ENCODE measurements at places on chromosomes 1 and 21.

- no peak for DNase-seq
These were observed 384.3 kb downstream of the NTNG1 start for GRCh38 chr1:107525145-107525544.

DNA sequence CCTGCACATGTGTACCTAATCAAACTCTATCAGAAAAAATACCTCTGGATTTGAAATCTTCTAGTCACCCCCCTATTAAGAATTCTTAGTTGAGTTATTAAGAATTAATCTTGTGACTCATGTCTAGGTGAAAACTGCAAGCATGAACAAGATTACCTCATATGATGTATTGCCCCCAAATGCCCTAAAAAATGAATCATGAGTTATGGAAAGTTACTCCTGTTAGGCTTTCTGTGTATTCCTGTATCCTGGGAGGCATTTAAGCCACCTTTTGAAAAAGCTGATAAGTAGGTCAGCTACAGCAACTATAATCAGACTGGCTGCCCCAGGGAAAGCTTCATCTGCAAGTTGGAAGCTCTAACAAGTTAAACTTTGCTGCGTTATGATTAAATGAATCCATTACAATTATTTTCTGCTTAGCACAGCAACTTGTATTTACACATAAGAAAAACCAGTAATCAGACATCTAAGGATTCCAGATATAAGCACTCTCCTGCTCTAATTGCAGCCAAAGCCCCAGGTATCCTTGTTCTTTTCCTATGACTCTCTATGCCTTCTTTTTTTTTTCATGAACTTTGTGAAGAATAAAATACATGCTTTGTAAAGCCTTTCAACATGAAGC, 147.7 kb downstream of the NTPCR start:
- DNase-seq = peak; percentile 26

DNA sequence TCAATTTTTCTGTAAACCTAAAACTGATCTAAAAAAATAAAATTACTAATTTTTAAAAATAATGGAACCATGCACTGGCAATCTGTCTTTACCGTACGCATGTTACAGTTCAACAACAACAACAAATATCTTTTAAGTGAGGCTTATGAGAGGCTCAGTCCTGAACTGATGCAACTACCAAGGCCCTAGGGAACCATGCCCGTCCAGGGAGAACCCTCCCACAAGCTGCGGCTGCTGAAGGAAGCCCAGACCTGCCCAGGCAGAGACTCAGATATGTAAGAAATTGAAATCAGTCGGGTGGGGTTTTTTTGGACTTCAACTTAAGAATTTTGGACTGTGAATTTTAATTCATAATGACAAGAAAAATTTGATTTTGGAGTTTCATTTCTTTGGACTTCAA, 91.1 kb downstream of the NPHP4 start:
- DNase-seq = no peak

GRCh38 chr1:87167848-87168525, 160.7 kb upstream of the LMO4 start:
- no peak for DNase-seq

GRCh38 chr21:21233051-21233450, 234.8 kb downstream of the NCAM2 start:
- no peak for DNase-seq

DNA sequence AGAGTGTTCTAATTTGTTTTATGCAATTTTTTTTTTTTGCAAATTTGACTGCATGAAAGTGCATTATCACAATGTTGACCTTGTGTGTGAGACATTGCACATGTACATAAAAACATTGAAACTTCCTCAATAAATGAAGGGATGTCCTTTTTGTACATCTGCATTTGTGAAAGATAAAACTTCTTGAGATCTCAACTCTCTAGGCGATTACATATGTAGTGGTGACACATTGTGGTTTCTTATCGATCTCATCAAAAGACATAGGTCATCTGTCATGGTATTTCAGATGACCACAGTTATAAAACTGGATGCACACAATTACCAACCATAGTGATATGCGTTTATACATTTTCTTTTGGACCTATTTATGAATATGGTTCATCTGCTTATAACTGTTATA, 35.6 kb upstream of the C21orf91 start:
- no peak for DNase-seq

- DNase-seq = no peak
These were observed 32.3 kb downstream of the CCDC185 start for GRCh38 chr1:223425550-223425949.

- DNase-seq = no peak
These were observed 7.2 kb downstream of the CBR1 start for GRCh38 chr21:36076878-36077655.

GRCh38 chr1:110515891-110516290, 3.1 kb downstream of the KCNA10 start:
- no peak for DNase-seq

- no peak for DNase-seq
These were observed 12.3 kb upstream of the HAX1 start for GRCh38 chr1:154260127-154260526.

DNA sequence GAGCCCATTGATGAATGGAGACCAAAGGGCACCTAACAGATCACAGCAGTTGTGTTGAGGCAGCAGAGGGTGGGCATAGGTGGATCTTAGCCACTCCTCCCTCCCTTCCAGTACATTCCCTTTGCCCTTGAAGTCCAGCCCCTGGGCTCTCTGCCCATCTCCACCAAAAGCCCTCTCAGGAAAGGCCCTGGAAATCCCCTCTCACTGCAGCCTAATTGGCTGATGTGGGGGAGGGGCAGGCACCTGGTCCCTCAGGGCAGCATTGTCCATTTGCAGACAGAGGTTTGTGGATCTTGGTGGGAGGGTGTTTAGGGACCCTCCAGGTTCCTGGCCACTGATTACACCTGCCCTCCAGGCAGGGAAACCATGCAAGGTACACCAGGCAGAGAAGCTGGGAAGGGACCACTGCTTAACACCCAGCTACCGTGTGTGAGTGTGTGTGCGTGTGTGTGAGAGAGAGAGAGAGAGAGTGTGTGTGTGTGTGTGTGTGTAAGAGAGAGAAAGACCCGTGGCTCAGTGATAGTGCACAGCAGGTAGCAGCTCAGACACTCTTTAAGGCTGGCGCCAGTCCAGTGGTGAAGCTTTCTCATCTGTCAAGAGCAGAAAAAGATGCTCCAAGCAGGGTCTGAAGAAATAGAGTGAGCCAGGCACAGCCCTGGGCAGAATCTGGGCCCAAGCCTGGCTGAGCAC, 71.1 kb downstream of the MATN1 start:
- no peak for DNase-seq

GRCh38 chr1:222275001-222275728, 272.7 kb downstream of the HHIPL2 start:
- DNase-seq = no peak

- DNase-seq = no peak
These were observed 3.2 kb upstream of the MFAP2 start for GRCh38 chr1:16983649-16984048.

DNA sequence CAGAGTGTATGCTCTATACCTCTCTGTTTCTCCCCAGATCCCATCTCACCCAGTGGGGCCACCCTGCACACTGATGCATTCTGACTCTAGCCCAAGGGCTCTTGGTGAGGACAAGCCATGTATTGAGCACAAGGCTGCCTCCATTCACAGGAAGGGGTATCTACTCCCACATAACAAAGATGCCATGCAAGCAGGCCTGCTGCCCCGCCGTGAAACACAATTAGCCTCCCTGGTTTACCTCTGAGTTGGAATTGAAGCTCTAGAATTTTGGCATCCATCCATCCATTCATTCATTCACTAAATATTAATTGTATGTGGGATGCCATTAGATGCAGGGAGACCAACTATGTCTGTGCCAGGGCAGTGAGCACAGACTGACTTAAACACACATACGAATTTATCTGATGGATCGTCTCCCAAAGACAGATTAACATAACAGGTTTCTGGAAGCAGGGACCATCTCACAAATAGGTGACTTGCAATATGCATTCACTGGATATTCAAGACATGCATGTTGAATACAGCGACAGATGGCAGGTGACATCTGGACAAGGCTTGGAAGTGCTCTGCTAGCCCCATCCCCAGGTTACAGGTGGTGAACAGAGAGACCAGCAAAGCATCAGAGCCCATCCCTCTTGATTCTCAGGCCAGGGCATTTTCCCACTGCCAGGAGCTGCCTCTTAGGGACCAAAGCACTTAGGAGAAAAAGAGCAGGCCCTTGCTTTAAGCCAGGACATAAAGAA, 34.3 kb downstream of the TRABD2B start:
- DNase-seq = no peak

GRCh38 chr1:193890935-193891334, 704.5 kb upstream of the B3GALT2 start:
- no peak for DNase-seq

GRCh38 chr1:174367892-174368291, 79.9 kb upstream of the GPR52 start:
- no peak for DNase-seq

DNA sequence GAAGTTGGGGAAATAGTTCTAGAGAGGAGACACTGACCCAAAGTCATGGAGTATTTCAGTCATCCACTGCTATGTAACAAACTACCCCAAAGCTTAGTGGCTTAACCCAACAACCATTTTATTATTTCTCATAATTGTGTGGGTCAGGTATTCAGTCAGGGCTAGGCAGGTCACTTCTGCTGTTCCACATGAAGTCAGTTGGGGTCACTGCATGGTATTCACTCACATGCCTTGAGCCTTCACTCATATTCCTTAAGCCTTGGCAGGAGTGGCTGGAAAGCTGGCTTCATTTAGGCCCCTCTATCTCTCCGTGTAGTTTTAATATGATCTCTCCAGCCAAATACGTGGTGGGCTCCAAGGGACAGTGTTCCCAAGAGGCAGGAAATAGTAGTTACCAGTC, 17.5 kb upstream of the RNF11 start:
- peak; percentile 11 for DNase-seq

GRCh38 chr21:44571296-44571695, 2.2 kb upstream of the KRTAP10-4 start:
- DNase-seq = no peak

DNA sequence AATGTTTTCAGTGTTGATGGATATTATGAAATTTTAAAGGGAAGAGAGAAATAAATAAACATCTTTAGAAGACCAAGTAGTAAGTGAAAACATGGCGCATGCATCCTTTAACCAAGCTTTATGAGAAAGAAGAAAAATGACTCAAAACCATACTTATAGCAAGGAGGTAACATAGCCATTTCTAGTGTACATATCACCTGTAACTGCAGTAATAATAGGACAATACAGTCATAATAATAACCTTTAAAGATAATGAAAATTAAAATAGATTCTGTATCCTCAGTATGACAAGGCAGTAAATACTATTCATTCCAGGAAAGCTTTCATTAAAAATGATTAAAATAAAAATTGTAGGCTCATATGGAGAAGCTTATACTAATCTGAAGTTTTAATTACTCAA, 141.2 kb downstream of the COL24A1 start:
- no peak for DNase-seq

GRCh38 chr1:66696771-66697170, 55.5 kb upstream of the DYNLT5 start:
- DNase-seq = no peak

GRCh38 chr1:20449735-20450311, 36.2 kb downstream of the CAMK2N1 start:
- no peak for DNase-seq

GRCh38 chr1:17579951-17580939, 40.7 kb downstream of the ARHGEF10L start:
- peak; percentile 53 for DNase-seq

- no peak for DNase-seq
These were observed 31.4 kb downstream of the LACTBL1 start for GRCh38 chr1:22941257-22941656.

- no peak for DNase-seq
These were observed 73.6 kb upstream of the COG2 start for GRCh38 chr1:230568676-230569075.

- no peak for DNase-seq
These were observed 26.1 kb upstream of the PRSS38 start for GRCh38 chr1:227789084-227790033.

- no peak for DNase-seq
These were observed 71.8 kb downstream of the CLSTN1 start for GRCh38 chr1:9751971-9752370.

DNA sequence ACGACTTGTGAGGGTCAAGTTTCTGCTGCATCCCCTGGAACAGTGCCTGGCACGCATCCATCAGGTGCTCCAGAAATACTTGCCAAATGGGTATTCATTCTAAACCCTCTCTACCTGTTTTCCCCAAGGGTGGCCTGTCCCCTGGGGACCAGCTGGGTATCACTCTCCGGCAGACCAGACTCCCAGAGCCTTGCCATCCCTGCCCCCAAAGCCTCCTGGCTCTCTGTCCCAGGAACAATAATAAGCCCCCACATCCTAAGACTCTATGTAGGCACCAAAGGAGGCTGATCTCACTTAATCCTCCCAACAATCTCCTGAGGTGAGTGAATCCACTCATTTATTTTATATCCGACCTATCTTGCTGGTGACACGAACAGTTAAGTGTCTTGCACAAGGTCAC, 96.7 kb downstream of the MRPL37 start:
- no peak for DNase-seq

GRCh38 chr1:183956559-183957188, 80.9 kb downstream of the COLGALT2 start:
- DNase-seq = peak; percentile 72

DNA sequence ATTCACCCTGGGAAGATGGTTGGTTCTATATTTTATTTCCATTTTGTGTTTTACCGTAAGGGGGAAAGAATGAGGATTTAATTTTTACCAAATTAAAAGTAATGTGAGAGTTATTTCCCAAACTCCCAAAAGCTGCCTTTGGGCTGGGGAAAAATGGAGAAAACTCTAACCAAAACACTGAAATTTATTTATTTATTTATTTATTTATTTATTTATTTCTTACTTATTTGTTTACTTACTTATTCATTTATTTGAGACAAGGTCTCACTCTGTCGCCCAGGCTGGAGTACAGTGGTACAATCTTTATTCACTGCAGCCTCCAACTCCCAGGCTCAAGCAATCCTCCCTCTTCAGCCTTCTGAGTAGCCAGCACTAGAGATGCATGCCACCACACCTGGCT, 38.0 kb upstream of the ZBTB18 start:
- DNase-seq = no peak

GRCh38 chr1:14614341-14614740, 15.9 kb downstream of the KAZN start:
- DNase-seq = no peak
